ENCODE measurements at places on chromosomes 3 and 15. TPM values are rescaled to one million over a fixed set of nuclear protein-coding genes. Genes with fewer than 3 reads are reported as not detected.

Gene CHST13
- polyA plus RNA-seq: 4.0 TPM

- peak; percentile 38 for DNase-seq
Observed at GRCh38 chr15:87753539-87753938, 503.0 kb downstream of the NTRK3 start.

DNA sequence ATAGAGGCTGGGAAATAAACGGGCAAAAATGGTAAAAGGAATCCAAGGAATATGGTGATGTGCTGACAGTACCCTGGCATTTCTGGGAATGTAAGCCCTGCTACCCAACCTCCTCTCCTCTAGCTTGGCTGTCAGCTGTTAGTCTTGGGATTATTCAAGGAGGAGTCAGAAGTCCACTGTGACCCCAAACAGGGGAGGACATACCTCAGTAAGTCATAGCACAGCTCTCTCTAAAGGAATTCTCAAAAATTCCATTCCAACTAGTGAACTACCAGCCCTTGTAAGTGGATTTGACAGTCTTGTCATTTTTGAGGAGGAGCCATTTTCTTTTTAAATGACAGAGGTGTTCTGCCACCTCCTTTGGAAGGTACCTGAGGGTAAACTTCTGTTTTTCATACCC is 207.5 kb downstream of the PDCD6IP start:
- no peak for DNase-seq

Gene SPINK8
- polyA plus RNA-seq: not detected

DNA sequence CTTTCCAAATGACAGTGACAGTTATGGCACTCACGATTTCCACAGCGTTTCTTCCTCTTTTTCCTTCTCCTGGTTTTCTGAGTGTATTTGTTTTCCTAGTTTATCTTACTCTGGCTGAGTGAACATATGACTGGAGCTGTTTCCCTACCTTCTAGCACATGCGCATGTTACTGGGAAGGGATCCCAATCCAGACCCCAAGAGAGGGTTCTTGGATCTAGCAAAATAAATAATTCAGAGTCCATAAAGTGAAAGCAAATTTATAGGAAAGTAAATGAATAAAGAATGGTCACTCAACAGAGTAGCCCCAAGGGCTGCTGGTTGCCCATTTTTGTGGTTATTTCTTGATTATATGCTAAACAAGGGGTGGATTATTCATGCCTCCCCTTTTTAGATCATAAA is 23.8 kb downstream of the METTL6 start:
- no peak for DNase-seq

GRCh38 chr3:170352936-170353335 is 4.6 kb upstream of the SKIL start:
- DNase-seq: no peak

DNA sequence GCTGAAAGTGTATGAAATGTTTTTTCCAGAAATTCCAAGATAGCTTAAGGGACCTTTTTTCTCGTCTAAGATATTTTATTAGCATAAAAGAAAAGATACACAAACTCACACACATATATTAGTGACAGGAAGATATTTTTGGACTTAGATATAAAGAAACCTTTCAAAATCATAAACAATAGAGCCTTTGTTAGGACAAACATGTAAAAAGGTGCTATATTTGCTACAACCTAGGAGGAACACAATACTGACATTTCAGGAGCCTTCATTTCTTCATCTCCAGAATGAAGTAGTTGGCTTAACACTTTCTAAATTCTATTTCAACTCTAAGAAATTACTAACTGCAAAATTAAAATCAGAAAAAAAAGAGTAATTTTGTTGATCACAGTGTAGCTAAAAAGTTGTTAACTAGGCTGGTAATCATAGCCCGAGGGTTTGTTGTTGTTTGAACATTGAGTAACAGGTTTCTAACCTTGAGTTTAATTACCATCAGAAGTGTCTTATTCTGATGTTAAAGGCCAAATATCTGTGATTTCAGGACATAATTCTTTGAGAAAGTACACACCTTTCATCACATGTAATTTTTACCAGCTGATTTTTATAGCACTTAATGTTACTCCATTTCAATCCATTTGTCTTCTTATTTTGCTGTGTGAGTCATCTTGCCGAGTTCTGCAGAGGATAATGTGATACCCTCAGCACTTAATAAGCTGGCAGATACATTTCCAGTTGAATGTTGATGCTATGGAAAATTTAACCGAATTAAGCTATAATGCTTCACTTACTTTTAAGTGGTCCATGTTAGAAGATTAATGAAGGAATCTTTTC is 97.3 kb downstream of the MBNL1 start:
- no peak for DNase-seq

GRCh38 chr15:100457201-100457600 is 71.5 kb downstream of the CERS3 start:
- peak; percentile 54 for DNase-seq

DNA sequence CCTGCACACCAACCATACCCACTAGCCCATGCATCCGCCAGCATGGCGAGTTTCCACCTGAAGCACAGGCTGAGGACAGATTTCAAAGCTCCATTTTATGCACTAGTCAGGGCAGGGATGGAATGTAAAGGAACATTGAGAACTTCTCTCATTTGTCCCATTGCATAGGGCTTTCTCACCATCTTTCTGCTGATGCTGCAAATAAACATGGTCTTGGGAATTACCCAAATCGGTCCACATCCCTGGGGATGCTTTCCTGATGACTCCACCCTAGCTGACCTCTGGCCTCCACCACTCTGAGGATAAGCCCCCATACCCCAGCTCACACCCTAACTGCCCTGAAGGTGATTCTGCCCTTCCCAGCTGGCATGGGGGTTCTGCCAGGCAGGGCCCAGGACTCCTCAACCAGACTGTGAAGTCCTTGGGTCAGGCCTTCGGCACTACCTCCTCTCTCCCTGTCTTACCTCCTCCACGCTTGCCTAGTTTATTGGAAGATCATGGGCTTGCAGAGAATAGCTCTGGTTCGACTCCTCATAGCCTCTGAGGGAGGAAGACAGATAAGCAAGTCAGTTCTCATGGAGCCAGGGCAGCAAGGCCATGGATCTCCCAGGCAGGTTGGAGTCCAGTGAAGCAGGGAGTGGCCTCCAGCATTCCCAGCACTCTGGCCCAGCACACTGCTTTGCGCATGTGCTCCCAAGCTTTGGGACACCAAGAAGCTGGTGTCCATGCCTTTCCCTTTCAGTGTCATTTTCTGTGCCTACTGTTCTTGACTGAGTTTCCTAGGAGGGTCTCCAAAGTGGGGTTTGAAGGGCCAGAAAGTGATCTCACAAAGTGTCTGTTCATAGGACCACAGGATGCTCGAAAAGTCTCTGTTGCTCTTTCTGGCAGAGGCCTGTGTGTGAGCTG is 27.6 kb upstream of the XYLB start:
- no peak for DNase-seq

DNA sequence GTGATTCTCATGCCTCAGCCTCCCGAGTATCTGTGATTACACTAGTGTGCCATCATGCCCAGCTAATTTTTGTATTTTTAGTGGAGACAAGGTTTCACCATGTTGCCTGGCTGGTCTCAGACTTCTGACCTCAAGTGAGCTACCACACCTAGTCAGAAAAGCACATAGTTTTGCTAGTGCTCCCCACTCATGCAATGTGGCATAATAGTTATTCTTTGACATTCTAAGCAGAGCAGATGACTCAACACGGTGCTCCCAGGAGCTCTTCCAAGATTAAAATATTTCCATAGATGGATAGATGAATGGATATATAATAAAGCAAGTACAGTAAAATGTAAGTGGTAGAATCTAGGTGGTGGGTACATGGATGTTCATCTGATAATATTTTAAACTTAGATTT is 53.1 kb upstream of the GK5 start:
- DNase-seq: no peak

Gene HHATL
- polyA plus RNA-seq: not detected

Gene SMC4
- 412 TPM for polyA plus RNA-seq

Gene IDH3A
- polyA plus RNA-seq: 24.1 TPM

DNA sequence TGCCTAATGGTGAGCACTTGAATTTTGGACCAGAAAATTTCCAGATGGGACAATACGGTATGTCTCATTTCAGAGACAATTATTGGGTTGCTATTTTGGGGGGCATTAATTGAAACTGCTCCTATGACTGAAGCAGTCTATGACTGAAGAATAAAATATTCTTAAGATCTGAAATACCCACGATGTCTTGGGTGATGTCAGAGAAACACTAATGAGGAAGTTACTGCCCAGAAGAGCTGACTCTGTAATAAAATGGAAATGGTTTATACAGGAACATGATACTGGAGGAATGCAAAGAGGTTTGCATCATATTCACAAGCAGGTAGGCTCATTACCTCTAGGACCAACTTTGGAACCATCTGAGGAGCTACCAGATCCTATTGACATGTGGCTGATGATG is 68.7 kb downstream of the IL12A start:
- DNase-seq: no peak

DNA sequence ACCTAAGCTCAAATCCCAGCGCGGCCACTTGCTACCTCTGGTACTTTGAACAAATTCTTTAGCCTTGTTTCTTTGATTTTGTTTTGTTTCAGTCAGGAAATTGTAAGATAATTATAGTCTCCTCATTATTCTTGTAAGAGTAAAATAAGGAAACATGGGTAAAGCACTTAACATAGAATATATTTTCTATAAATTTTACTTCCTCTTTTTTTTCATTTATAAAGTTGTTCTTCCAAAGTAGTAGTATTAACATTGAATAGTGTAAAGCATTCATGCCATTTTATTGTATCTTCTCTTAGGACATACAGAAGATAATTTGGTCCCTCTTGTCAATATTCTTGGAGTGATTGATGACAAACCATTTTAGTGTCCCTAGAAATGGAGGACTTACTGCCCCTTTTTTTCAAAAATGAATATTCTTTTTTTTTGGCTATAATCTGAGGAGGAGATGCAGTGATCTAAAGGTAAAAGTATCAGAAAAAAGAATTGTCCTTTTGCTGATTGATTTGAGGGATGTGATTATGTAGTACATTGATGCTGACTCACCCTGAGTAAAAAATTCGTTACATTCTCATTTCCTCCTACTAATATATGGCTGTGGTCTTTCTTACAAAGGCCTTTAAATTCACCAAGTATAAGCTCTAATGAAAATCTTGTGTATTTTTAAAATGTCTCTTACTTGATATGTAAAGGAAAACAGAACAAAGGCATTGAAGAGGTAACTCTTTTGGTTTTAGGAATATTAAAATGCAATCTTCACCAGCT is 51.0 kb downstream of the ALCAM start:
- DNase-seq: no peak

DNA sequence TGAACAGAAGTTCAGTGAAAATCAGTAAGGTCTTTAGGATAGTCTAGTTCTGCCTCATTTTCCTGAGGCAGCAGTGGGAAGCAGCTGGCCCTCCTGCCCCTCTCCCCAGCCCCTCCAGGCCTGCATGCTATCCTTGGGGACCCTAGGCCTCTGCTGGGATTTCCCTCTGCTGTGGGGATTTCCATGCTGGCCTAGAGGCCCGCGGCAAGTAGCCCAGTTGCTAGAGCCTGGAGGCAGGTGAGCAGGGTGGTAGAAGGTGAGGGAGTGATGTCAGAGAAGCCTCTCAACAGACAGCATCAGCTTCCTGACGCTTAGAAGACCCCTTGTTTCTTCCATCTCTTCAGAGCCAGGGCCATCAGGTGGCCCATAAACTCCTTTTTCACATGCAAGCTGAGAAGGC is 305.8 kb upstream of the THBS1 start:
- no peak for DNase-seq

- peak; percentile 79 for DNase-seq
Observed at GRCh38 chr15:38440353-38441129, 13.4 kb upstream of the FAM98B start.

DNA sequence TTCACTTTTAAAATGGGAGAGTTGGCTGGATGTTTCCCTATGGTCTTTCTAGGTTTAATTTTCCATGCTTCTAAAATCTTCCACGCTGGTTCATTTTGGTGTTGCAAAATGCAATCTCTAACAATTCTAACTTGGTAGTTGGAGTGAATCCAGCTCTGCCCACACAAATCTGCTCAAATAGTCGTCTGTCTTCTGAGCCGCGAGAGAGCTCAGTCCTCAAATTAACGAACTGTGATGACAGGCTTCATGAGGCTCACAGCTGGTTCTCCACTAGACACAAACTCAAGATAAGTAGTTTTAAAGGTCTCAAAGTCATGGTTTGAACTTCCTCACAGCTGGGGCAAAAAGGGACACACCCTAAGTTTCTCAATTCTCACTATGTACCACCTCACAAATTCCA is 178.6 kb upstream of the LYSMD4 start:
- DNase-seq: no peak

DNA sequence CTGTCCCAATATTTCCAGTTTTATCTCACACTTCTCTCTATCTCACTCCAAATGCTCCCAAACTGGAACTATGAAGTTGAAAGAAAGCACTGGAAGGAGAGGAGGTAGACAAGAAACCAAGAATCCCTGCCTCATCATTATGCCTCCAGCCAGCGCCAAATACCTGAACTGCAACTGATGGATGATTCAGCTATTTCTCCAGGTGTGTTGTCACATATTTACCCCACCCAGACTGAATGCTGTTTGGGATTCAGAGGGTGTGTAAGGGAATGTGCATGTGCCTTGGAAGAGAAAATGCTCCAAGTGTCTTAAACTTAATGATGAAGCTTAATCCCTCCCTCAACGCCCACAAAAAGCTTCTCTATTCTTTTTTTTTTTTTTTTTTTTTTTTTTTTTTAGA is 269.5 kb upstream of the ATP11B start:
- no peak for DNase-seq

- no peak for DNase-seq
Observed at GRCh38 chr15:62637950-62638619, 404.5 kb upstream of the TPM1 start.

DNA sequence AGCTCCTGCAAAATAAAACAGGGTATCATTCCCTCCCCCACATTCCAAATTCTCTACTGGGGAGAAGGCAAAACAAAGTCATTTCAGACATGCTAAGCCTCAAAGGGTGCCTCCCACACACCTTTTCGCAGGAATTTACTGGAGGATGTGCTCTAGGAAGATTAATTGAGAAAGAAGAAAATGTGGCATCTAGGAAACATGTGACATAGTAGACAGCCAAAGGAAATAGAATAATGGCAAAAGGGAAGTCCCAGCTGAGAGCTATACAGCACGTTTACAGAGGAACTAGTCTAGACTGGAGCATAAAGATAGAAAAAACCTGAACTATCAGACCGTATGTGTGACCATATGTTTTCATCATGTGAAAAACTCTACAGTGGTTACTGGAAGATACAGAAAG is 58.8 kb upstream of the MELTF start:
- DNase-seq: no peak

Gene GUCA1C
- polyA plus RNA-seq: not detected

Gene SLC22A13
- 0.26 TPM for polyA plus RNA-seq

- no peak for DNase-seq
Observed at GRCh38 chr15:29774900-29775299, 47.4 kb downstream of the TJP1 start.

Gene GOLGA8T
- polyA plus RNA-seq: not detected

- DNase-seq: no peak
Observed at GRCh38 chr3:117480525-117480924, 770.9 kb downstream of the TUSC7 start.

Gene ADPRH
- polyA plus RNA-seq: 1.2 TPM

DNA sequence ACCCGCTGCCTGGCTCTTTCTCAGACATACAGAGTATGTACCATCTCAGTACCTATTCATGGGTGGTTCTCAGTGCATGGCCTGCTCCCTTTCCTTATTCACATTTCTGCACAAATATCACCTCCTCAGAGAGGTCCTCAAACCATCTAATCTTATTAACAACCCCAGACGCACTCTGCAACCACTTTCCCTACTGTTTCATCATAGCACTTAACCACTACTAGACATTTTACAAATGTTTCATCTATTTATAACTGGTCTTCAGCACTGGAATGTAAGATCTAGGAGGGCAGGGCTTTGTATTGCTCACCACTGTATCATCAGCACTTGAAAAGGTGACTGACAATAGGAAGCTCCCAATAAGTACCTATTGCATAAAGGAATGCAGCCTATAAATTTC is 45.1 kb downstream of the TNIK start:
- DNase-seq: peak; percentile 31

All from GM23338 (cell line).